Breast epithelium (tissue), 4 donors: ENCODE measurements at places on chromosomes 5 and 9. TPM values are rescaled to one million over a fixed set of nuclear protein-coding genes. Genes with fewer than 3 reads are reported as not detected.

SLC6A18 gene
- total RNA-seq, result not detected

IFNA21 gene
- not detected for total RNA-seq

PCDHA4 gene
- total RNA-seq, result 0.64 TPM

ERAP2 gene
- total RNA-seq, result 13.8 TPM

CEL gene
- 0.32 TPM for total RNA-seq

DDX46 gene
- 62.6 TPM for total RNA-seq

FBXL17 gene
- 31.3 TPM for total RNA-seq

DNA sequence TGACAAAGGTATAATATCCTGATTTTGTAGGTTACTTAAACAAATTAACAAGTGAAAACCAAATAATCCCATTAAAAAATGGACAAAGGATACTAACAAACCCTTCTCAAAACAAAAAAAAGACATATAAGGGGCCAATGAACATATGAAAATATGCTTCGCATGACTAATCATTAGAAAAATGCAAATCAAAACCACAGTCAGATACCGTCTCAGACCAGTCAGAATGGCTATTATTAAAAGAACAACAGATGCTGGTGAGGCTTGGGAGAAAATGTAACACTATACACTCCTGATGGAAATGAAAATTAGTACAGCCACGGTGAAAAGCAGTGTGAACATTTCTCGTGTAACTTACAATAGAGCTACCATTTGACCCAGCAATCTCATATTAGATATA is 1542.2 kb upstream of the CDH9 start:
- no peaks in the 10 kb centered on the region for H3K36me3 ChIP-seq
- H3K27ac ChIP-seq, result no peak overlapping the region
- no peaks in the 10 kb centered on the region for H3K27me3 ChIP-seq
- no peaks in the 10 kb centered on the region for H3K4me1 ChIP-seq
- H3K4me3 ChIP-seq, result no peak overlapping the region

GRCh38 chr9:37034305-37034937 is 353 bp upstream of the PAX5 start:
- H3K4me1 ChIP-seq, result peaks cover 19% of the 10 kb centered on the region
- DNase-seq, result no peak
- no peak overlapping the region for H3K27ac ChIP-seq

GRCh38 chr5:151868451-151868850 is 56.2 kb downstream of the GLRA1 start:
- DNase-seq, result no peak
- H3K27ac ChIP-seq, result no peak overlapping the region
- no peak overlapping the region for H3K4me3 ChIP-seq
- H3K27me3 ChIP-seq, result no peaks in the 10 kb centered on the region
- no peaks in the 10 kb centered on the region for H3K36me3 ChIP-seq

- no peak overlapping the region for H3K4me3 ChIP-seq
- H3K4me1 ChIP-seq, result no peaks in the 10 kb centered on the region
- H3K36me3 ChIP-seq, result no peaks in the 10 kb centered on the region
- no peaks in the 10 kb centered on the region for H3K27me3 ChIP-seq
- no peak for DNase-seq
- H3K27ac ChIP-seq, result no peak overlapping the region
Measured at GRCh38 chr9:110179734-110180133, 28.2 kb downstream of the C9orf152 start.

GRCh38 chr5:79791843-79792242 is 102.2 kb downstream of the CMYA5 start:
- H3K27me3 ChIP-seq, result no peaks in the 10 kb centered on the region
- H3K36me3 ChIP-seq, result no peaks in the 10 kb centered on the region
- DNase-seq, result no peak
- H3K4me3 ChIP-seq, result no peak overlapping the region
- no peaks in the 10 kb centered on the region for H3K4me1 ChIP-seq
- no peak overlapping the region for H3K27ac ChIP-seq

DNA sequence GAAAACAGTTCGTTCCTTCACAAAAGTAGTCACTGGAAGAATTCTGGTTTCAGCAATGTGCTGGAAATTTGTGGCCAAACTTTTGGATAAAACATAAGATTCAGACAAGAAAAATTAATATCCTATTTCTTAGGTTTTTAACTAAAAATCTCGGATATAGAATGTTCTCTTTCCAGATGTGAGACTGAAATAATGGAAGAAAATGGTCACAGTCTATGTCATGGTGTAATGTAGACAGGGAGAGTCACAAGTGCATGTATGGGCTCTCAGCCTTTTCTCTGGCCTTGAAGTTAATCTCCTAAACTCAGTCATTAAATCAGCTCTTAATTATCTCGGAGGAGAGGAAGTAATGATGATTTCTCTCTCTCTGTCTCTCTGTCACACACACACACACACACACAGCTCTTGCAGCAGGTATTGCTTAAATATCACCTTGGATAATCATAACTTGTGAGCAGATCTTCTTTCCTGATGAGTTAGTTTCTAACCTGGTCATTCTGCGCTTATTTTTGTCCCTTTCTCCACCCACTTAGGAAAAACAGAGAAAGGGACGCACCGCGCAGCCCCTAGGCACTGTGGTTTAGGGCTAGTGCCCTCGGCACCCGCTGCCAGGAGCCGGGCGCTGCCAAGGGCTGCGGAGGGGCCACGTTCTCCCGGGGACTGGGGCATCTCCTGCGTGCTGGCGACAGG is 672 bp upstream of the ITGA2 start:
- peak overlapping the region; percentile 90 for H3K4me3 ChIP-seq
- H3K27ac ChIP-seq, result peak overlapping the region; percentile 93
- no peaks in the 10 kb centered on the region for H3K36me3 ChIP-seq
- H3K4me1 ChIP-seq, result no peaks in the 10 kb centered on the region
- no peaks in the 10 kb centered on the region for H3K27me3 ChIP-seq

GRCh38 chr9:117120061-117120460 is 294.8 kb downstream of the ASTN2 start:
- H3K4me3 ChIP-seq, result no peak overlapping the region
- no peaks in the 10 kb centered on the region for H3K36me3 ChIP-seq
- H3K27me3 ChIP-seq, result no peaks in the 10 kb centered on the region
- H3K4me1 ChIP-seq, result no peaks in the 10 kb centered on the region
- no peak overlapping the region for H3K27ac ChIP-seq

GRCh38 chr9:93139365-93140182 is 5.5 kb upstream of the NINJ1 start:
- peaks cover 9% of the 10 kb centered on the region for H3K4me1 ChIP-seq
- peak overlapping the region; percentile 64 for H3K27ac ChIP-seq
- H3K27me3 ChIP-seq, result no peaks in the 10 kb centered on the region
- H3K36me3 ChIP-seq, result no peaks in the 10 kb centered on the region
- DNase-seq, result no peak

DNA sequence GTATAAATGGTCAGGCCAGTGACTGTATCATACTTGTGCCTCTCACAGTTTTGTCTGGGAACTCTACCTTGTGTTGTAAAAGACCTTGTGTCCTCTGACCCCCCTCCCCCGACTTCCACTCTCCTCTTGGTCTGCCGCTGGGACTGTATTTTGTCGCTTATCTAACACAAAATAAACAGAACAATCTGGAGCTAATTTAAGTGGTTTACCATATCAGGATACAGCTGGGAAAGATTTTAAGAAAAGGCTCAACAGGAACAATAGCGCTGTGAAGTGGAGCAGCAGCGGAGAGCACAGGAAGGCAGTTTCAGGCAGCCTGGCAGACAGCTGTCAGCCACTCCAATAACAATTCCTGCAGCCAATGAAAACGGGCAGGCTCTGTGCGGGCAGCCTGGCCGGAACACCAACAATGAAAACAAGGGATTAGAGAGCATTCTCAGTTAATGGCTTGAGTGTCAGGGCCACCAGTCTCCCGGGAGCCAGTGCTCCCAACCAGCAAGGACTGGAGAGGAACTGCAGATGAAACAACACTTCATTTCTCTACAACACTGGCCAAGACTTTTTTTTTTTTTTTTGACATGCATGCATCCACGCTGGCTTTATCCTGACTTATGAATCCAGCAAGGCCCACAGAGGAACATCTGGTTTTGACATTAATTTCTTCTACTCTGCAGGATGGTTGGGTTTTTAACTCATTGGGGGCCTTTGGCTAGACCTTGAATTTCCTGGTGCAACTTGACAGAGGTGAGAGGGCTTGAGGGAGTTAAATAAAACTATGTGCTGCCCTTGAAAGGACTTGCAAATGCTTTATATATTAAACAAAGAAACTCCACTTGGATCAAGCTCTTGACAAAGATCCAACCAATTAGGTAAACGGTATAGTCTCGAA is 76.7 kb downstream of the ARSB start:
- no peaks in the 10 kb centered on the region for H3K27me3 ChIP-seq
- no peak for DNase-seq
- peak overlapping the region; percentile 38 for H3K4me3 ChIP-seq
- H3K36me3 ChIP-seq, result no peaks in the 10 kb centered on the region
- no peaks in the 10 kb centered on the region for H3K4me1 ChIP-seq
- H3K27ac ChIP-seq, result peak overlapping the region; percentile 77

- H3K36me3 ChIP-seq, result no peaks in the 10 kb centered on the region
- H3K27ac ChIP-seq, result no peak overlapping the region
- peaks cover 10% of the 10 kb centered on the region for H3K27me3 ChIP-seq
- no peaks in the 10 kb centered on the region for H3K4me1 ChIP-seq
- no peak overlapping the region for H3K4me3 ChIP-seq
Measured at GRCh38 chr9:96149533-96150280, 152.3 kb downstream of the HSD17B3 start.

GRCh38 chr9:124469011-124469832 is 19.0 kb downstream of the ADGRD2 start:
- H3K4me1 ChIP-seq, result no peaks in the 10 kb centered on the region
- no peak overlapping the region for H3K4me3 ChIP-seq
- no peak overlapping the region for H3K27ac ChIP-seq

DNA sequence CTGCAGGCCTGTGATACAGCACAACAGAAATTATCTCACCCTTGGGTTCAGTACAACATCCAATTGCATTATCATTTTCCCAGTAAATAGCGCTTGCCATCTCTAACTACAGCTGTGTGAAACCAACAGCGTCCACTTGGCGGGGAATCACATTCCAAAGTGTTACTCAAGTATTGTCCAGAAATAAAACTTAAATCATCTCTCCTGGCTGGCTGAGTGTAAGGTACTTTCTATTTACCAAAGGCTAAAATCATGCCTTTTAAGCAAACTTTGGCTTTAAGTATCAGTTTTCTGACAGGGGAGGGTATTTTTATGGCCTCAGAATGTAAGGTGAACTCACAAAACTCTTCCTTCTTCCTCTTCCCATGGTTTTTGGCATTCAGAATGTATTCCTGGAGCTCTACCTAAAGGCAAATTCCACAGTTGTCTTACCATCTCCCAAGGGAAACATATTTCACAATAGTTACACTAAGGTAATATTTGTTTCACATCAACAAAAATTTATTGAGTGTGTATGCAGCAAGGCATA is 205.6 kb upstream of the MPDZ start:
- no peaks in the 10 kb centered on the region for H3K27me3 ChIP-seq
- no peaks in the 10 kb centered on the region for H3K36me3 ChIP-seq
- peak overlapping the region; percentile 73 for H3K27ac ChIP-seq
- no peak overlapping the region for H3K4me3 ChIP-seq

DNA sequence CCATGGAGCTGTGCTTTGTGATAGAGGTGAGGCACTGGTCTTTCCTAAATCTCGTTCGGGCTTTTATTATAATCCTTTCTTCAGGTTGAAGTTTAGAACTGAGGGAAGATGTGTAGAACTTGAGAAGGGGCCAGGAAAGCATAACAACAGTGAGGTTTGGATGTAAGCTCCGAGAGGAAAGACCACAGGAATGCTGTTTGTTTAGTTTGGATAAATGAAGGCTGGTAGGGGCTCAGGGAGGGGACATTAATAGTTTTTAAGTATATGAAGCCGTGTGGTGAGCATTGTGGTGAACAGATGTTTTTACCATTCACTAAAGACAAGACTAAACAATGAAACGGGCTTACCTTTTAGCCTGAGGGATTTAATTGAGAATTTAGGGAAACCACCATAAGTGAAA is 130.8 kb downstream of the ARHGAP26 start:
- H3K36me3 ChIP-seq, result no peaks in the 10 kb centered on the region
- peak overlapping the region; percentile 33 for H3K27ac ChIP-seq
- H3K27me3 ChIP-seq, result no peaks in the 10 kb centered on the region
- no peak overlapping the region for H3K4me3 ChIP-seq

DNA sequence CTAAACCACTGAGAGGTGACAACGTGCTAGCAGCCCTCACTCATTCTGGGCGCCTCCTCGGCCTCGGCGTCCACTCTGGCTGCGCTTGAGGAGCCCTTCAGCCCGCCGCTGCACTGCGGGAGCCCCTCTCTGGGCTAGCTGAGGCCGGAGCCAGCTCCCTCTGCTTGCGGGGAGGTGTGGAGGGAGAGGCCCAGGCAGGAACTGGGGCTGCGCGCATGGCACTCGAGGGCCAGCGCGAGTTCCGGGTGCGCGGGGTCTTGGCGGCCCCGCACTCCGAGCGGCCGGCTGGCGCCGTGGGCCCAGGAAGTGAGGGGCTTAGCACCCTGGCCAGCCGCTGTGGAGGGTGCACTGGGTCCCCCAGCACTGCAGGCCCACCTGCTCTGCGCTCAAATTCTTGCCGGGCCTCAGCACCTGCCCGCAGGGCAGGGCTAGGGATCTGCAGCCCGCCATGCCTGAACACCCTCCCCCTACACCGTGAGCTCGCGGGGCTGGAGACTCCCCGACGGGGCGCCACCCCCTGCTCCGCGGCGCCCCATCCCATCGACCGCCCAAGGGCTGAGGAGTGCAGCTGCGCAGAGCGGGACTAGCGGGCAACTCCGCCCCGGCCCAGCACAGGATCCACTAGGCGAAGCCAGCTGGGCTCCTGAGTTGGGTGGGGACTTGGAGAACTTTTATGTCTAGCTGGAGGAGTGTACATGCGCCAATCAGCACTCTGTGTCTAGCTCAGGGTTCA is 11.8 kb upstream of the UBE2D2 start:
- H3K4me3 ChIP-seq, result no peak overlapping the region
- no peaks in the 10 kb centered on the region for H3K27me3 ChIP-seq
- no peak for DNase-seq
- H3K27ac ChIP-seq, result no peak overlapping the region
- H3K4me1 ChIP-seq, result no peaks in the 10 kb centered on the region

DNA sequence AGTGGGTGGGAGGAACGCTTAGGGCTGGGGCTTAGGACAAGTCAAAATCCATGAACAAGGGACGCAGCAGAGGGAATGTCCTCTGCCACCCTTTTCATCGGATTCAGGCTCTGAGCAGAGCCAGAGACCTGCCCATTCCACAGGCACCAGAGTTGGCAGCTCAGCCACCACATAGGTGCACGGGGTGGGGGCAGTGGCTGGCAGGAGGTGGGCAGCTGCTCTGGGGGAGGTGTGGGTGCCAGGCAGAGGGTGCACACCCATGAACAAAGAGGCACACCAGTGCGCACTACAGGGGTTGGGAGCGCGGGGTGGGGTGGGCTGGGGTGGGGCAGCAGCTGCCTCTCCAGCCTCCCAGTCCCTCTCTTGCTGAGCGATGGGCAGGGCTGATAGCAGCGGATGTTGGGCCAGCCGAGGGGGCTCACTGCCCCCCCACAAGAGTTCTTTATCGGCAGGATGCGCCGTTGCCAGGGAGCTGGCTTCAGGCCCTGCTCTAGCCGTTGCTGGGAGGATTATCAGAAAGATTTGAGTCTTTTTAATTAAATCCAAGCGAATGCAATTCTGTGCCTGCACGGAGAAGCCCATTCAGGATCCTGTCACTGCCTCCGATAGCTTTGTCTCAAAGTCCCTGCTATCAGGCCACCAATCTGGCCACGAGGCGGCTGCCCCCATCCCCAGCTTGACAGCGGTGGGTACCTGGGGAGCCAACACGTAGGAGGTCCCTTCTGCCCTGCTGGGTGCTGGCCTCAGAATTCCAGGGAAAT is 64.3 kb upstream of the LMX1B start:
- H3K4me3 ChIP-seq, result no peak overlapping the region
- DNase-seq, result no peak
- H3K4me1 ChIP-seq, result no peaks in the 10 kb centered on the region
- H3K27me3 ChIP-seq, result peaks cover 6% of the 10 kb centered on the region
- no peaks in the 10 kb centered on the region for H3K36me3 ChIP-seq
